ENCODE measurements at places on chromosomes 2 and 18.

- peak; percentile 41 for DNase-seq
Observed at GRCh38 chr2:189412330-189412953, 28.8 kb upstream of the WDR75 start.

GRCh38 chr2:150387586-150388288, 99.7 kb downstream of the RND3 start:
- no peak for DNase-seq

DNA sequence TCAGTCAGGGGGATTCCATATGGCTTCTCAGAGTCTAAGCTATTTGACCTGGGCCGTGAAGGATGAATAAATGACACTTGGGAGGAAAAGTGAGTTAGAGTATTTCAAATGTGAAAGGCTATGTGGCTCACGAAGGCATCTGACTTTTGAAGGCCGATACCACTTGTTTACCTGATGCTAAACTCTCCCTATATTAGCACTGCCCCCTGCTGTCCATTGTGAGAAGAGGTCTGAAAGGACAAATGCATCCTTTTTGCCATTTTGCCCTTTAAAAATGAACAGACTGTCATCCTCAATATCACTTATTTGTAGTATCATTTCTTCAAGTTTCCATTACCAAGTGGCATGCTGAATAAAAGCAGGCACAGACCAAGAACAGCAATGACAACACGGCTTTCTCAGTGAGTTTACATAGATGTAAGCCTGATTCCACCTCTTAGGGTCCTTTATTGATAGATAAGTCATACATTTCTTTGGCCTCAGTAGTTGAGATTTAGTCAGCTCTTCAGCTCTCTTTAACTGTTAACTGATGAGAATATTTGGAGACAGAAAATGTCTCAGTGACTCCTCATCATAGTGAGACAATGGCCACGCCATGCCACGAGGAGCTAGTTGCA, 40.1 kb downstream of the DOCK10 start:
- DNase-seq, result peak; percentile 38

- DNase-seq, result no peak
Observed at GRCh38 chr2:71767663-71768062, 314.3 kb downstream of the DYSF start.

- DNase-seq, result no peak
Observed at GRCh38 chr2:29753671-29754444, 167.5 kb downstream of the ALK start.

All from NCI-H2029 treated with DMSO at 0.1 percent for 48 hours (cell line).